ENCODE measurements at places on chromosomes 16 and 17.
A peak's percentile ranks its signal among the peaks of the same experiment; 100 is the strongest.

DNA sequence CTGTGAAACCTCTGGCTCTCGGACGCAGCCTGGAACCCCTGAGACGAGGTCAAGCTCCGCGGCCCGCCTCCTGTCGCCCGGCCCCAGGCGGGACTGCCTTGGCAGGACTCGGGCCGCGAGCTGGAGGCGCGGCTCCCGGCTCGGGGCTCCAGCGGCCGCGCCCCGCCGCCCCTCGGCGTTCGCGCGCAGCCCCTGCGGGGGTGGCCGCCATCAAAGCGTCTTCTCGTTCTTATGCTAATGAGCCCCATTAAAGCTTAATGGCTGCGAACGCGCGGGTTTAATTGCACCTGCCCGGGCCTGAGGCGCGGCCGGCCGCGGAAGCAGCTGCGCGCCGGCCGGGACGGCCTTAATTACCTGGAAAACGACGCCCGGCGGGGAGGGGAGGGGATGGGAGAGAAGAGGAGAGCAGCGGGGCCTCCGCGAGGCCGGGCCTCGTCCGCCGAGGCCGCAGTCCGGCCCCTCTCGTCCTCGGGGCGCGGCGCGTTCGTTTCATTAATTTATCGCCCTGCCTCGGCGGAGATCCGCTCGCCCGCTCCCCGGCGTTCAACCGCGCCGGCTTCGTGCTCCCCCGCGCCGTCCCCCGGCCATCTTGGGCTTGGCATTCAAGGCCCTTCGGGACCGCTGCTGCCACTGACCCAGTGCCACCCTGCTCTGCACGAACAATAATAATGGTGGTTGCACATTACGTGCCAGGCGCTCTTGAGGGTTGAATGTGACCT lies 19.2 kb downstream of the RAI1 start:
- DNase-seq: no peak

GRCh38 chr17:45371414-45372324 lies 54.8 kb upstream of the MAP3K14 start:
- no peak for DNase-seq

DNA sequence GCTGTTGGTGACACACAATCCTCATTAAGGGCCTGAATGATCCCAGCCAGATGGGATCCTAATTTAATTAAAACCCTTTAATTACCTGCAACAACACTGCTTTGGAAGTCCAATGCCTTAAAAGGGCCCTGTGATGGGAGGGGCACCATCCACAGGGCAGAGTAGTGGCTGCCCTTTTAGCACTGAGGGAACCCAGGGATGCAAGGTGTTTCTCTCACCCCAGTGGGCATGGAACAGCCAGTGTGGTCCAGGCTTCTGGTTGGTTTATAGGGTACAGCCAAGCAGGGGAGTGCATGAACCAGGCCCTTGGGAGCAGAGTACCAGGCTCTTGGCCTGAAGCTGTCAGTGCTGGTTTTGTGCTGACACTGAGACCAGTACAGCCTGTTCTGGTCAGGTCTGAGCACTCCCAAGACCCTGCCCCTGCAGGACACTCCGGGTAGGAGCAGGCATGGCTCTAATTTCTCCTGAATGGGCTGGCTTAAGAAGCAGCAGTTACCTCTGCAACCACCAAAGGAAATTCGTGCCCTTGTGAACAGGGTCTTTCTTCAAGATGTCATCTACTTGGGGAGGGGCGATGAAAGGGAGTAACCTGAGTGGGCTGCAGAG lies 9.9 kb downstream of the NXPH3 start:
- DNase-seq: no peak

DNA sequence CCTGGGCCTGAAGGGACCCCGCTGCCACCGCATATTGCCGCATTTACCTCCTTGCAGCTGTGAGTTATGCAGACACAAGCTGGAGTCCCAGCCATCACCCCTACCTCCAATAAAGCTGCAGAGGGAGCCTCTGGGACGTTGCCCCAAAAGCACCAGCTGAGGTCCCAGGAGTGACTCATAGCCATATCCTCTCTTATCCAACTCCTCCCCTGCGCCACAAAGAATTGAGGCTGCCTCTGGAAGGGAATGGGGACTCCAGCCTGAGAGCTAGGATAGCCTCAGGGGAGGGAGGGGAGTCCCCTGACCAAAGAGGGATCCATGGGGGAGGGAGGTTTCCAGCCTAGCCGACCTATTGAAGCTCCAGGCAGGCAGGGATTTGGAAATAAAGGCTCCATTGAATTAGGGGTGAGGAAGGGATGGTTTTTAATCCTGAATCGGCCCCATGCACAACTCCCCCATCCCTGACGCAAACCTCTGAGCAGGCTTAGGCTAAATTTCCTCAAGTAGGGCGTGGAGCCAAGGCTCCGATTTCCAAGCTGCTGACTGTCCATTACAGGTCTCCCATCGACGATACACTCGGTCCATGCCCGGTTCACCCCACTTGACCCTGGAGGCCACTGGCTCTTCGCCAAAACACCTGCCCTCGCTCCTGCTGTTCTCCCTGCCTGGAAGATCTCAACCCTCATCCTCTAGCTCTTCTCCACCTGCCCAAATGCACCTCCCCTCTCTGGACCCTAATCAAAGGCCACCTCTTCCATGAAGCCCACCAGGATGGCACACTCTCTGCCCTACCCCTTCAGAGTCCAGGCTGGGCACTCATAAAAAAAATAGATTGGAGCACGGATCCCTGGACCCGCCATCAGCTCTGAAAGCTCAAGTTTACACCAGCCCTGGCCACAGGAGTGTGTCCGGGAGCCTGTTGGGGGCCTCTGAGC lies 27.5 kb downstream of the PIMREG start:
- no peak for DNase-seq

- DNase-seq: no peak
Observed at GRCh38 chr17:50168319-50168718, 2.5 kb downstream of the SGCA start.

DNA sequence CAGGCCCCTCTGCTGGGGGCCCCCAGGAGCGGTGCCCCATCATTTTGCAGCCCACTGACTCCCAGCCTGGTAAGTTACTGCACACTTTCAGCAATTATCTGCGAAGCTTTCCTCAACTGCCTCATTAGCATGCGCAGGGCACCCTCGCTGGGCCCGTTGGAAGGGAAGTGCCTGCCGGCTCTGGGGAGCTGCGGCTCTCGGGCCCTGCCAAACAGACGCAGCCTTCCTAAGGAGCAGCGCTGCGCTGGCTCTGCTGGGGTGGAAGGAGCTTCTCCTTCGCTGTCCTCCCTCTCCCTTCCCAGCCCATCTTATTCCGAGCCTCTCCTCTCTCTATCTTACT lies 71.0 kb downstream of the RBBP6 start:
- DNase-seq: no peak

DNA sequence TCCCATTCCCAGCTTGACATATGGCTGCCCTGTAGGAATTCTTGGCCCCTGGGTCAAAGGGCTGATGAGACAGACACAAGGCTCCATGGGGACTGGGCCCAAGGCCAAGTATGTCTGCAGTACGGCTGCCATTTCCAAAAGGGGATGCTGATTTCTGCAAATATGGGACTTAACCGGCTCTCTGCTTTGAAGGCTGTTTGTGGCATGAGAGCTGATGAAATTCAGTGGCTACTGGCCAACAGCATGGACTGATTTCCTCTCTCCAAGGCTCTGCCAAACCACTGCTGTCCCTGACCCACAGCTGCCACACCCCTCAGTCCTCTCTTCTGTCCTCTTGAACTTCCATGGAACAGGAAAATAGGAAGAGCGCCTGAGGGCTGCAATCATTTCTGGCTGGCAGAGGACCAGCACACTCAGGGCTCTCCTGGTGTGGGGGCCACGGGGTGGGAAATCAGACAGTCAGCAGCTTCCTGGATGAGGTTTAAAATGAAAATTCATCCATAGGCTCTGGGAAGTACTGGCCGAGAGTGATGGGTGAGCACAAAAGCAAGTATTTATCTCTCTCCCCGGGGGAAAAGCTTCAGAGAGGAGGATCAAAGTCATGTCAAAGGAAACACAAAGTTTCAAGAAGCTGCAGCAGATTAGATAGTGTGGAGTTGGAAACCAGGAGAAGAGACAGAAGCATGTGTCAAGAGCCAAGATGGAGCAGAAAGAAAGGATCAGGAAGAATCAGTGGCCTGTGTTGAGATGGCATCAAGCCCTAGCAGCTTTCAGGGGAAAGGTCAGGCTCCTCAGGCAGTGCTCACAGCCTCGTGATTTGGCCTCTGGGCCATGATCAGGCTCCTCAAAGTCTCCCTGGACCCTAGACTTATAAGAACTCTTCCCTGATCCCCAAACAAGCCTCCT lies 64.1 kb upstream of the SREBF1 start:
- no peak for DNase-seq

GRCh38 chr17:61770043-61770442 lies 93.3 kb downstream of the BRIP1 start:
- no peak for DNase-seq

- peak; percentile 53 for DNase-seq
Observed at GRCh38 chr17:21252796-21253645, at the start of gene NATD1. Gene NATD1, minus strand, starts transcription at chr17:21253410. Its CDS starts 146 bp downstream, at chr17:21253264.

DNA sequence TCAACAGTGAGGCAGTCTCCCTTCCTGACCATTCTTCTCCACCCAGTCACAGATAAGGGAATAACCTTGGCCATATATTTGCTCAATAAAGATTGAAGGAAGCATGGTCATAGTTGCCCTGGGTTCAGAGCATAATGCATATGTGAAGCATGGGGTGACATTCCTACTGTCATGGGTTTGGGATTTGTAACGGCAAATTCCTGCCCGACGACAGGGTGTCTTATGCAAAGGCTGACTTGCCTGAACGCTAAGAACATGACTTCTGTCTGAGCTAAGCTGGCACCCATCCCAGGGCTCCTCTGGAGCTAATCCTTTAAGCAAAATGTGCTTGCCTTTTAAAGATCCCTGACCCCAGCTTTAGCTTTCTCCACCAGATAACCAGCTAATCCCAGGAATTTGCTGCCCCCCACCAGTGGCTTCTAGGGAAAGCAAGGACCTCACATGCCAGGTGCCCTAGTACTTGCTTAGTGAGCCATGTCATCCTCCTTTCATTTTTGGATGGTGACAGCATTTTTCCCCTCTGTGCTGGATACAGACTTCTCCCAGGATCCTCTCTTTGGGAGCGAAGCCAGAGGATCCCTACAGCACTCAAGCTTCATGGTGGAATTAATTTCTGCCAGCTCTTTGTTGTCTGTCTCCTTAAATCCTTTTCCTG lies 11.7 kb downstream of the SLC7A6OS start:
- DNase-seq: no peak

GRCh38 chr16:31187808-31188189 lies 7.9 kb downstream of the FUS start:
- DNase-seq: no peak

DNA sequence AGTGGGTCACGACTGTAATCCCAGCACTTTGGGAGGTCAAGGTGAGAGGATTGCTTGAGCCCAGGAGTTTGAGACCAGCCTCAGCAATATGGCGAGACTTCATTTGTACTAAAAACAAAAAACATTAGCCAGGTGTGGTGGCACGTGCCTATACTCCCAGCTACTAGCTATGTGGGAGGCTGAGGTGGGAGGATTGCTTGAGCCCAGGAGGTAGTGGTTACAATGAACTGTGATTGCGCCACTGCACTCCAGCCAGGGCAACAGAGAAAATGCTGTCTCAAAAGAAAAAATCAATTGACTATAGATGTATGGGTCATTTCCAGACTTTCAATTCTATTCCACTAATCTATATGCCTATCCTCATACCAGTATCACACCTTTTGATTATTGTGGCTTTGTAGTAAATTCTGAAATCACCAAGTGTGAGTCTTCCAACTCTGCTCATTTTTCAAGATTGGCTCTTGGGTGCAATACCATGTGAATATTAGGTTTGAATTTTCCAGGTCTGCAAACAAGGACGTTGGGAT lies 27.2 kb upstream of the CEP20 start:
- DNase-seq: no peak

- DNase-seq: no peak
Observed at GRCh38 chr16:1150511-1150982, 2.4 kb upstream of the CACNA1H start.

DNA sequence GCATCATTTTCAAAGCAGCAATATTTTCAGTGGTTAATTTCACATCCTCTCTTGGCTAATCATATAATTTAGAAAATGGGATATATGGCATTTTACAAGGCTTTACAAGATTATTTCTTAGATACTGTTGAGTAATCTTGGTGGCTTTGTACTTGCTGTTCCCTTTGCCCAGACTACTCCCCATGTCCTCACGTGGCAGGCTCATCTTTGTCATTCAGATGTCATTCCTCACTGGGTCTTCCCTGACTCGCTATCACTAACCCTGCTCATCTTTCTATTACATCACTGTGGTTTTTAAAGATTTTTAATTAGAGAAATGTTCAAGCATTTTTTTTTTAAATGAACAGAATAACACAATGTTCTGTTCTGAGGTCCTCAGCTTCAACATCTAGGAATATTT lies 240.0 kb upstream of the IRX5 start:
- no peak for DNase-seq

GRCh38 chr17:15966879-15967248 lies 21.9 kb downstream of the ADORA2B start:
- no peak for DNase-seq

DNA sequence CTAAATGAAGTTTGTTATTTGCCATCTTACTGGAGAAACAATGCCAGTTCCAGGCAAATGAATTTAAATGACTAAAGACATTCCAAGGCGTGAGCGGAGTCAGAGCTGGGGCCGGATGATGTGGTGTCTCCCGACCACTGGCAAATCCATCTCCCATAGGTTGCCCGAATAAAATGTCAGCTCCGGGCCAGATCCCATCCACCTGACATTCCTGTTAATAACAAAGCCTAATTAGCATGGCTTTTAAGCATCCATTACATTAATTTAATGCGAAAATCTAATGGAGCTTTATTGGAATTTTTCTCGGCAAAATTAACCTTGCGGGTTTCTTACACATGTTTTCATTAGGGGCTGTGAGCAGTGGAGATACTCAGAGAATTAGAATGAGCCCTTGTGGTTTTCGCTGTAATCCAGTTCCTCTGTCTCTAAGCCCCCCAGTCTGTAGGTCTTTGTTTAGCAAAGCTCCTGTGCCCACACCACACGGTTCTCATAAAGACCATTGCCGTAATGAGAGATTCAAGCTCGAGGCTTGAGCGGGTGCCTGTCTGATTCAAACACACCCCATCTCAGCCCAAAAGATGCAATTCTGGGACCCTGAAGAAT lies 123.3 kb downstream of the CCT6B start:
- no peak for DNase-seq

- no peak for DNase-seq
Observed at GRCh38 chr17:50687200-50688066, 20.3 kb downstream of the ANKRD40 start.

- DNase-seq: no peak
Observed at GRCh38 chr16:30139583-30140481, 16.8 kb upstream of the MAPK3 start.

DNA sequence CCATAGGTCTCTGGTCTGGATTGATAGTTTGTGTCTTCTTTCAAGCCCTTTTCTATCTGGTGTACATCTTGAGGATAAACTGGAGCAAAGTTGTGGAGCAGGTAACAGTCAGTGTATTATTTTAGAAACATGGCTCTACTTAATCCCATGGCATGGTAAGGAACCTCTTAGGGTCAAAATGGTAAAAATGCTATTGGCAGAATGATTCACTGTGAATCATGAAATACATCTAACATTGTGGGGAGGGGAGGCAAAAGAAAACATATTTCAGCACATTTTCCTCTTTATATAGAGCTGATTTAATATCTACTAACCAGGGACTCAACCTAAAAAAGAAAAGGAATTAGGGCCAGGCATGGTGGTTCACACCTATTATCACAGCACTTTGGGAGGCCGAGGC lies 17.9 kb upstream of the ALDH3A2 start:
- DNase-seq: no peak

Measured in stimulated activated CD8-positive, alpha-beta memory T cell treated with anti-CD3 and anti-CD28 coated beads, Interleukin-7, amount 100 ng/mL, for 1 hour (primary cell).